ENCODE measurements at places on chromosomes 2 and 18. TPM values are rescaled to one million over a fixed set of nuclear protein-coding genes. Genes with fewer than 3 reads are reported as not detected.

GRCh38 chr2:113230531-113230930, 48.2 kb downstream of the PAX8 start:
- no peak for ATAC-seq

DNA sequence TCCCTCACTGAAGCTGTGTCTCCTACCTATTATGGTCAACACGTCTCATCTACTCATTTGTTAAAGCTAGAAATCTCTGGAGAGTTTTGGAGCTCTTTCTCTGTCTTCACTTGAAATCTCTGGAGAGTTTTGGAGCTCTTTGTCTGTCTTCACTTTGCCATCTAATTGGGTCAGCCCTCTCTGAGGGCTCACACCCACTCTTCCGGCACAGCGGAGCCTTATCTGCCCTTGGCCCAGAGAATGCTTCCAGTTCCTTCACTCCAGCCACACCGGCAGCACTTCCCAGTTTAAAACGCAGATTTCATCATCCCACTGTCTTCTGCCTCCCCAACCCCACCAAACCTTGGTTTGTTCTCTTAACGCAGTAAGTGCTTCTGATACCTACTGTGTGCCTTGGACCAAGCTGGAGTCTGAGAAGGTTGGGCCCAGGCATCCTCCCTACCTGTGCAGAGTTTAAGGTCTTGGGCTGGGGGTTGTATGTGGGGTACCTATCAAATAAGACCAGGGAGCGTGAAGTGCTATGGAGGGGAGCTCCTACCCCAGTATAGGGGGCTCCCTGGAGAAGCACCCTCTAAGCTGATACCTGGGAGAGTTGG, 5.0 kb downstream of the HPCAL1 start:
- ATAC-seq: no peak

Gene ANKAR
- total RNA-seq: 36.1 TPM

Gene C2orf80
- not detected for total RNA-seq

Gene RESP18
- not detected for total RNA-seq
